ENCODE measurements at places on chromosomes 16 and 17. TPM values are rescaled to one million over a fixed set of nuclear protein-coding genes. Genes with fewer than 3 reads are reported as not detected.
A peak's percentile ranks its signal among the peaks of the same experiment; 100 is the strongest.

- no peak for DNase-seq
Measured at GRCh38 chr17:44318077-44318892, 6.3 kb downstream of the SLC25A39 start.

GRCh38 chr16:29756654-29757053 lies 10.9 kb upstream of the C16orf54 start:
- no peak for DNase-seq

DNA sequence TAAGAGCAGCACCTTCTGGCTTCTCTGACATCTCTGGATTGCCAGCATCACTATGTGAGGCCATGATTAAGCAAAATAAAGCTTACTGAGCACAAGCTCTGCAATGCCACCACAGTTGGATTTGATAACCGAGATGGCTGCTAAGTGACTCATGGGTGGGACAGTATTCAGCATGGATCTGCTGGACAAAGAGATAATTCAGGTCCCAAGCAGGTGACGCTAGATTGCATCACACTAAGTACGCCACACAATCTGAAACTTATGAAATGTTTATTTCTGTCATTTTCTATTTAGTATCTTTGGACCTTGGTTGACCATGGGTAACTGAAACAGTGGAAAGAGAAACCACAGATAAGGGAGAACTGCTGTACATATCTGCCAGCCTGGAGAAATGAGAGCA lies 27.4 kb downstream of the CDRT15 start:
- DNase-seq = no peak

DNA sequence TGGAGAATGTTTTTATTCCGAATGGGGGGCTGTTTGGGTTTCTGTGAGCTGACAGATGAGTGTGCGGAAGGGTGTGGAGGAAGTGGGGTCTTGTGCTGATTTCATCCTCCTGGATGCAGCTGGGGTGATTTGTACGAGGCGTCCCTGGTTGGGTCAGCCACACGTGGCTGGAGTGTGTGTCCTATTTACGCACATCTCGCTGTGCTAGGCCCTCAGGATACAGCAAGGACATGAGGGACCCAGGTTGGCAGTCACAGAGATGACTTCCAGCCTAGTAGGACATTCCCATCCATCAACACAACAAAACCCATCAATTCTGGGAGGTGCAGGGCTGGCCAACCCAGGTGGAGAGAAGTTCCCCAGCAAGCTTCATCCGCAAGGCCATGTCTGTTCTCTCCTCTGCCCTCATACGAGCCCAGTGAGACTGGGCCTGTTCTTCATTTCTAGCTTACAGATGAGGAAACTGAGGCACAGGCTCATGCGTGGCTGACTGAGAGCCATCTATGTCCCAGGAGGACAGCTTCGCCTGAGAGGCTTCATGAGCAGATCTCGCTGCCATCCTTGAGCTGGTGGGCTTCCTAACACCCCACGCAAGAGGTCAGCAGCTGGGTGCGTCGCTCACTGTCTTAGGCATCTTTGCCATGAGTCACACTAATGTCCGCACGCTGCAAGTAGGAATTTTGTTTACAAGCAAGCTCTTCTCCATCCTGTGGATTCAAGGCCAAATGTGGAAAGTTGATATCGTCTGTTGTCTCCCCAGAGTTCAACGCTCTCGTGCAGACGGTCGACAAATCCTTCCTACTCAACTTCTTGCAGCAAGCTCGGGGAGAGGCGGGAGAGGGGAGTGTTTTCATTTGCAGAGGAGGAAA lies 24.4 kb downstream of the IRF8 start:
- DNase-seq = no peak

KRTAP4-11 gene
- not detected for total RNA-seq

GRCh38 chr17:50708050-50709000 lies 611 bp upstream of the ANKRD40 start:
- no peak for DNase-seq

DNA sequence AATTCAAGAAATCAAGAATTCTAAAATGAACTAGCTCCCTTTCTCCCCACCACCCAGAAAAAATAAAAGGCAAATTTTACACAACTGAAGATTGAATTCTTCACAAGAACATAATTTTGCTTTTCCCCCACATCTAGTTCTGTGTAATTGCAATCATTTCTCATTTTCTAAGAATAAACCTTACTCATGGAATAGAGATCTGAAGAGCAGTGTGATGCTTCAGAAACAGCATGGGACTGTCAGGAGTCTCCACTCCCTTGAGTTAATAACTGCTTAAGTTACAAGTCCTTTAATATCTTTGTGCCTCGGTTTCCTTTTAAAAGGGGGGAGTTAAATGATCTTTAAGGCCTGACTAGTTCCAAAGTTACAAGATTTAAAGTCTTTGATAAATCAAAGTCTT lies 53.7 kb downstream of the CACNG1 start:
- DNase-seq = no peak

TEX14 gene
- total RNA-seq = 0.21 TPM

CDH15 gene
- total RNA-seq = not detected

DNA sequence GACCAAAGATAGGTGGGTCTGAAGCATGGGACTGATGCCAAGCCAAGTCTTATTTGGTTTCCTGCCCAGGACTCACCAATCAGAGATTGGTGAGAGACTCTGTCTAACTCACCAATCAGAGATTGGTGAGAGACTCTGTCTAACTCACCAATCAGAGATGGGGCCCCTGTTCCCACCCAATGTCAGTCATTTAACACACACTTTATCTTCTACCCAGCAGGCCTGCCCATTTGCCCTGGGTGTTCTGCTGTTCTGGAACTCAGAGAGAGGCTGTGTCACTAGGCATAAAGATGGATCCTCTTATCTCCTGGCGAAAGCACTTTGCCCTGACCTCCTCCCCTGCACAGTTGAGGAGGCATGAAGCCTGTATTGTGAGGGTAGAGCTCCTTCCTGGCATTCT lies 5.4 kb upstream of the RHOT1 start:
- DNase-seq = no peak

GRCh38 chr17:1375615-1376014 lies 24.4 kb downstream of the YWHAE start:
- DNase-seq = no peak

AMFR gene
- 90.7 TPM for total RNA-seq

DNA sequence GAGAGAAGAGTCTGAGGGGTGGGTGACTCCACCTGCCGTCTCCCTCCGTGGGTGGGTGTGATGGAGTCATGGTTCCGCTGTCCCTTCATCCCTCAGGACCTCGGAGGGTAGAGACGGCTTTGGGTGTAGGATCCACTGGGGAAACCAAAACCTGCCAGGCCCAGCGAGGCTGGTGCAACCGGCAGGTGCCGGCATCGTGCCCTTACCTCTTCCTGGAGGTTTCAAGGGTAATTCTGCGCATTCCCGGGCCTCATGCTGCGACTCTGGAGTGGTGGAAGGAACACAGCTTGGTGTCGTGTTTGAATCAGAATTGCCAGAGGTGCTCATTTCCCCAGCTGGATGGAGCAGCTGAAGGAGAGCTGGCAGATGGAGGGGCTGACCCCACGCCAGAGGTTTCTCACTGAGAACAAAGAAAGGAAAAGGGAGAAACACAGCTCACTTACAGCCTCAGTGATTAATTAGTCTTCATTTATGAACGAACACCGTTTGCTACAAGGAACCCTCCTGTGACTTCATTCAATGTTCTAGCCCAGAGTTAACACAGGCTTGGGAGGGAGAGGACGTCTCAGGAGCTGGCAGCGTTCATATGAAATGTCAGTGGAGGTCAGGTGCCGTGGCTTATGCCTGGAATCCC lies 16.3 kb upstream of the ATP2A3 start:
- peak; percentile 2 for DNase-seq

TEDC2 gene
- 9.1 TPM for total RNA-seq

DNA sequence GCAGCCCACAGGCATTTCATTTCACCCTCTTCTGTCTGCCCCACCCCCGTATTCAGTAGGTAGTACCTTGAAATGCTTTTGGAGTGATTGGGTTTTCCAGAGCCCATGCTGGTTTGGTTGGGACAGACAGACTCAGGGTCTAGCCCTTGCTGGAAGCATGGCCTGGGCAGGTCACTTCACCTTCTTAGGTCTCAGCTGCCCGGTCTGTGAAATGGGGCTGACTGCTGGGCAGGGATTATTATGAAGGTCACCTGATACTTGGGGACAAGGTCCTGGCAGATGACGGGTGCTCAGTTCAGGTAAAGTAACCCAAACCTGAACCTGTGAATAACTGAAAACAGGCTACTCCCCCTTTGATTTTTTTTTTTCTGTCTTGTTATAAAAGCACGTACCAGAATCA lies 116.0 kb downstream of the CLEC16A start:
- DNase-seq = no peak

- no peak for DNase-seq
Measured at GRCh38 chr17:62628831-62629555, 1.5 kb downstream of the MRC2 start.

DNA sequence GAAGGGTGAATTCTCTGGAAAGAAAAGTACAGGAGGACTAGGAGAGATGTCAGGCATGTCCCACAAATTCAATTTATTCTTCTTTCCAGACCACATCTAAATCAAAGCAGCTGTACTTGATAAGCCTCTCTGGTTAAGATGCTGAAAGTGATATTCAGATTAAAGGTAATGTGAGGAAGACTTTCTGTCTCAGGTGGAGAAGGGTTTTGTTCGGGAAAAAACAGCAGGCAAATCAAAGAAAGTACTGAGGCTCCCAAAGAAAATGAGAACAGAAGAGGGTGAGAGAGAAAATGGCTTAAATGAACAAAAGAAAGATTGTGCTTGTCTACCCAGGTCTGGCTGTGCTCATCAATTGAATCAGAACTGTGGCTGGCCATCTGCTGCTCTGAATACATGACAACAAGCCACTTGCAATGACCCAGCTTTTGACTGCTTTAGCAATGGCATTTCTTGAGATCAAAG lies 55.6 kb downstream of the MMD start:
- DNase-seq = no peak

DNA sequence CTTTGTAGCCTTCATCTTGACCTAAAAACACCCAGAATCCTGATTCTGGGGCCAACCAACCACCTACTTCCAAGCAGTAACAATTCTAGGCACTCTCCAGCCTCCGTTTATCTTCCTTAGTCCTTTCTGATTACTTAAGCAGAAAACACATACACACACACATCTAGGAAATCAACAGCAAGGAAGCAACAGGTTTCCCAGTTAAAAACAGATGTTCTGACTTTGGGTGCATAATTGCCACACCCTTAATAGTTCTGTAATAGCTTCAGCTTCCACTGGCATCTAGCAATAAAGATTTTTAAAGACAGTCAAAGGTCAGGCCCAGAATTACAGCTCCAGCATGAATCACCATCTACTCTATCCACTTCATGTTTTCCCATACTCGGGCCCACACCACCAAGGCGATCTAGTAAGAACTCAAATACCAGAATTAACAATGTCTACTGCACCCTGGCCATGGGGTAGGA lies 2.6 kb downstream of the ARHGAP17 start:
- DNase-seq = no peak

CBFA2T3 gene
- 1.6 TPM for total RNA-seq

- no peak for DNase-seq
Measured at GRCh38 chr17:17107281-17107680, 65.0 kb downstream of the MPRIP start.

- DNase-seq = no peak
Measured at GRCh38 chr16:22004341-22004740, 3.4 kb upstream of the PDZD9 start.

DNA sequence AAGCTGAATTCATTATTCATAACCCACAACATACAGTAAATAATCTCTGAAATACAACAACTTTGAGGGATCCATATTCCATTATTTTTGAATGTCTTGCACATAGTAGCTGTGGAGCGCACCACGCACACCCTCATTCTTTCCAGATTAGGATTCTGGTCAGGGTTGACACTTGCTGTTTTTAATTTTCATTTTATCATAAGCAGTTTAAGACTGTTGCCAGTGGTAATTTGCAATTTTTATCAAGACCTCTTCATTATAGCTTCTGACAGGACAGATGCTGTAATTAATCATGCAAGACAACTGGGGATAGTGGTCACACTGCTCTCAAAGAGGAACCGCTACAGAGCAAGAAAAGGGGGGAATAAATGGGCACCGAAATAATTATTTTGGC lies 109.7 kb downstream of the TOX3 start:
- DNase-seq = no peak
